ENCODE measurements at places on chromosomes 13 and 19.
A peak's percentile ranks its signal among the peaks of the same experiment; 100 is the strongest.

DNA sequence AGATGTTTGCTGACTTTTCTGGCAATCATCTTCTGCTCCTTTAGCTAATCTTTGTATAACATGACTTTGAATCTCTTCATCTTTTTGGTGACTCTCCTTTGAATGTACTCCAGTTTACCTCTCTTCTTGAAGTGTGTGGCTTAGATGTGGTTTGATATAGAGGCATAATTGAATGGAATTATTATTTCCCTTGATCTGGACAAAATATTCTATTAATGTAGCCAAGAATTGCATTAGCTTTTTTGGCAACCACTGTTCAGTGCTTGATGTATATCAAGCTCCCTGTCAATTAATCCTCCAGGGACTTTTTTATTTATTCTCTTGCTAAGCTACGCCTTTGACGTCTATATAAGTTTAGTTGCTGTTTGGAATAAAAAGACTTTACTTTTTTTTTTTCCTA is 490.8 kb downstream of the PCDH20 start:
- DNase-seq = no peak

DNA sequence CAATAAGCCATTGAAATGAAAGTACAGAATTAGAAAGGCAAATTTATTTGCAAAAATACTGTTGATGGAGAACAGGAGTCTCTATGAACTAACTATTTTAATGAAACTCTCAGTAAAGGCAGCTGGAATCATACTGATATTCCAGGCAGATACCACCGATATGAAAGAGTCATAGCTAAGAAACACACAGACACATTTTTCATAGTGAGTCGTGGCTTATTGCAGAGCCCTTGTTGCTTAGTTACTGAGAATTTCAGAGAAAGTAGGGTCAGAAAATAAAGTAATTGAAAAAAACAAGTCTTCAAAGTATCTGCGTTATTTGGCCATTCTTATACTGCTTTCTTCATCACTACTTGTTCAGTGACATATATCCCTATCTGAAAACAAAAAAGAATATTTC is 1890.9 kb downstream of the PCDH9 start:
- no peak for DNase-seq

- peak; percentile 83 for DNase-seq
Measured at GRCh38 chr19:35006342-35006998, 6.3 kb downstream of the GRAMD1A start.

DNA sequence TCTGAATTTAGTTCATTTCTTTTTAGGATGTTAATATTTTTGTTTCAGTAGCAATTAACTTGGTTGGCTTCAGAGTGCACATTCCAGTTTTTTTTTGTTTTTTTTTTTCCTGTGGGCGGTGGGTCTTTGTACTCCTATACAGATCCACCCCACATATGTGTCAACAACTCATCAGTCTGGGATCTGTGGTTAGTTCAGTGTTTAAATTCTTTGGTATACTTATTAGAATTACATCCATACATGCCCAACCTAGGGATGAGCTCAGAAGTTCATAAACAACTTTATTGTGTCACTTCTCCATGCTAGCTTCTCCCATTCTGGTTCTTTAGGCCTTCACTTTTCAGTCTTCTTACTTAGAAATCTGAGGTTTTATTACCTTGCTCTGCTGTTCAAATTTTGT is 50.9 kb downstream of the PCCA start:
- DNase-seq = no peak

DNA sequence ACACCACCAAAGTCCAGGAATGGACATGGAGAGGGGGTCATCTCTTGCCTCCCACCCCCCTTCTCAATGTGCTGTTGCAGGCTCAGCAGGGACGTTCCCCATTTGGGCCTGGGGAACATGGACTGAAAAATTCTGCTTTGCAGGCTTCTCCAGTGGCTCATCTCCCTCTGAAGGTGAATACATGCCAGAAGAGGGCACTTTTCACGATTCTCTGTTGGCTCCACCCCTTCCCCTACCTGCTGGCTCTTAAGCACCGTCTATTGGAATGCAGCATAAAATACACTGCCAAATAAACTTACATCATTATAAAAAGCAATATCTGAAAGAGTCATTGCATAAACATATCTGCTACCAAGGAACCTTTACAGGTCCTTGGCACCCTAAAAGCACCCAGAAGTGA is 35.7 kb downstream of the NHLRC3 start:
- no peak for DNase-seq

- DNase-seq = no peak
Measured at GRCh38 chr19:17565611-17566010, 10.2 kb downstream of the COLGALT1 start.

GRCh38 chr13:52025475-52026245 is 1.2 kb downstream of the UTP14C start:
- no peak for DNase-seq

GRCh38 chr19:8252922-8253589 is 43.9 kb downstream of the CERS4 start:
- DNase-seq = no peak

DNA sequence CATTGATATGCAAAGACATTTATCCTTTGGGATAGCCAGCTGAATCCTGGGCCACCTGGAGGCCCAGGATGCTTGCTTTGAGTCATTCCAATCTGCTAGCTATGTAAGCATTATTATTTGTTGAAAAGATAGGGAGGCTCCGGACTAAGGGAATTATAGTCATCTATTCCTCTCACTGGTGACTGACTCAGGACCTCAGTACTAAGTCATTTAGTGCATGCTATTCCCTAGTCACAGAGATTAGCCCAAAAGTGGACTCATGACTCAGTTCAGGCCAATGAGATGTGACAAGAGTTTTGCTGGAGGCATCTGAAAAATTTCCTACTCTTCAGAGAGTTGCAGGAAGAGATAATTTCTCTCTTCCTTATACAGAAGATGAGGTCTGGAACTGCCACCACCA is 67.9 kb upstream of the ITM2B start:
- DNase-seq = no peak

DNA sequence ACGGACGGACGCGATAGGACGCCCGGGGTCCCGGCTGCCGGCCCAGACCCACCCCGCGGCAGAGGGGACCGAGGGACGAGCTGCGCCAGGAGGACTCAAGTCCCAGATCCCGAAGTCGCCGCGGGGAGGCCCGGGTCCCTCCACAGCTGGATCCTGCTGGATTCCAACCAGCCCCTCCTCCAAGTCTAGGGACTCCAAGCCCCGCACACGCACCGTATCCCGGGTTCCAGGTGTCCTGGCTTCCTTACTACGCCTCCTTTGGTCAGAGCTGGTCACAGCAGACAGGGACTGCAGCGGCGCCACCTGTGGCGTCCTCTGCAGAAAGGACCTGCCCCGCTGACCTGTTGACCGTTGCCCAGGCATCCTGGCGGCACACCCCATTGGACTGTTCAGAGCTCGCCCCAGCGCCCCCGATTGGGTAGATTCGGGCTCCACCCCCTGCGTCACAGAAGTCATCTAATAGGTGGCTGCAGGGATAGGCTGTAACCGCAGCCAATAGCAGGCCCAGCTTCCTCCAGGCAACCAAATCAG is 29.0 kb upstream of the ZNF709 start:
- no peak for DNase-seq

DNA sequence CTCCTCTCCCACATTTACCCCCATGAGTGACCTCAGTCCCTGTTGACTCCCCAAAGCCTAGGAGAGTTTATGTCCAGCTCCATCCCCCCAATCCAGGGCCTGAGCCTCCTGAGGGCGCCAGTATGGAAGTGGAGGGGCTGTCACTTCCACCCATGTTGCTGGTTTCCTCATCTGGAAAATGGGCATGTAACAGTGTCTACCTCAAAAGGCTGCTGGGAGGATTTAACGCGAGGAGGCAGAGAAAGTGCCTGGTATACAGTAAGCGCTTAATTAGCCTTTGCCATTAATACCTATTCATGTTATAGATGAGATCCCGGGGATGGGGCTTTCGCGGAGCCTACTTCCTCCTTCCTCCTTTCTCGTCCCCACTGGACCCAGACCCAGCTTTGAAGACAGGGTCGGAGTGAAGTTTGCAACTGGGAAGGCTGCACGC is 476 bp downstream of the TYK2 start:
- no peak for DNase-seq

- no peak for DNase-seq
Measured at GRCh38 chr19:33402421-33403220, 29.1 kb downstream of the CEBPG start.

GRCh38 chr19:18895824-18896341 is at the start of gene CERS1:
Gene CERS1, minus strand, starts transcription at chr19:18896158. Its CDS starts 86 bp downstream, at chr19:18896072.
- DNase-seq = no peak

DNA sequence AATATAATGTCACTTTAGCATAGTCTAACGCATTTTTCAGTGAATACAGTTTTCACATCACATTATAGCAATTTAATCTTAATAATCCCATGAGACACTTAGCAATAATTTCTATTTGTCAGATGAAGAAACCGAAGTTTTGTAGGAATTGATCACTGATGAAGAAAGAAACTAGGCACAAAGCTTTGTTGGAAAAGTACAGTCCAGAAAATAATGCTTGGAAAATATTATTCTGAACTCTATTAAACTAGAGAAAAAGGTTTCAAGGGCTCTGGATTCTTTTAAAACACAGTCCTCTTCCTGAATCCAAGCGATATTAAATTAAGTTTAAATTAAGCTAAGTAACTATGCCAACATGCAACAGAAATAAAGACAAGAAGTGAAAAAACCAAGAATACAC is 62.2 kb downstream of the DCLK1 start:
- DNase-seq = no peak

- no peak for DNase-seq
Measured at GRCh38 chr19:55704494-55705245, 29.6 kb downstream of the EPN1 start.

DNA sequence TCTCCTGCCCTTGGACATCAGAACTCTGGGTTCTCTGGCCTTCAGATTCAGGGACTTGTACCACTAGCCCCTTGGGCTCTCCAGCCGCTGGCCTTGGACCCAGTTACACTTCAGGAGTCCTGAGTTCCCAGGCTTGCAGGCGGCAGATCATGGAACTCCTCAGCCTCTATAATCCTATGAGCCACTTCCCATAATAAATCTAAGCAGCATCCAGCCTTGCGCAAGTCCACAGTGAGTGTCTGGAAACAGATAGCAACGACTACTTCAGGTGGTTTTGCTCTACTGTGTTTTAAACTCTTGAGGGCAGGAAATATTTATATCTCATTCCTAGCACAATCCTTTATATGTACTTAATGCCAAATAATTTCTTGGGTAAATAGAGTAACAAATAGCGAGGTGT is 92.3 kb downstream of the COL4A1 start:
- DNase-seq = no peak

DNA sequence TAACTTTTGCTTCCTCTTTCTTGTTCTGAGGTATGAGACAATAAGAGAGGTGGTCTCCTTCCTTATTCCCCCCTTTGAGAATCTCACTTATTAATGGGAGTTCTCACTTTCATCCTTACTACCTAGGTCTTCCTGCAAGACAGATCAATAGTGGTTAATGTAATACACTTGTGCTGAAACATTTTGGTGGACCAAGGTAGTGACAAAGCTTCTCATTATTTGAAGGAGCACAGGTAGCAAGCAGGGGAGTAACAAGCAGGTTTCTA is 17.9 kb downstream of the ZNF700 start:
- DNase-seq = no peak
